ENCODE measurements at places on chromosomes 2 and 18. TPM values are rescaled to one million over a fixed set of nuclear protein-coding genes. Genes with fewer than 3 reads are reported as not detected.
A peak's percentile ranks its signal among the peaks of the same experiment; 100 is the strongest.

DNA sequence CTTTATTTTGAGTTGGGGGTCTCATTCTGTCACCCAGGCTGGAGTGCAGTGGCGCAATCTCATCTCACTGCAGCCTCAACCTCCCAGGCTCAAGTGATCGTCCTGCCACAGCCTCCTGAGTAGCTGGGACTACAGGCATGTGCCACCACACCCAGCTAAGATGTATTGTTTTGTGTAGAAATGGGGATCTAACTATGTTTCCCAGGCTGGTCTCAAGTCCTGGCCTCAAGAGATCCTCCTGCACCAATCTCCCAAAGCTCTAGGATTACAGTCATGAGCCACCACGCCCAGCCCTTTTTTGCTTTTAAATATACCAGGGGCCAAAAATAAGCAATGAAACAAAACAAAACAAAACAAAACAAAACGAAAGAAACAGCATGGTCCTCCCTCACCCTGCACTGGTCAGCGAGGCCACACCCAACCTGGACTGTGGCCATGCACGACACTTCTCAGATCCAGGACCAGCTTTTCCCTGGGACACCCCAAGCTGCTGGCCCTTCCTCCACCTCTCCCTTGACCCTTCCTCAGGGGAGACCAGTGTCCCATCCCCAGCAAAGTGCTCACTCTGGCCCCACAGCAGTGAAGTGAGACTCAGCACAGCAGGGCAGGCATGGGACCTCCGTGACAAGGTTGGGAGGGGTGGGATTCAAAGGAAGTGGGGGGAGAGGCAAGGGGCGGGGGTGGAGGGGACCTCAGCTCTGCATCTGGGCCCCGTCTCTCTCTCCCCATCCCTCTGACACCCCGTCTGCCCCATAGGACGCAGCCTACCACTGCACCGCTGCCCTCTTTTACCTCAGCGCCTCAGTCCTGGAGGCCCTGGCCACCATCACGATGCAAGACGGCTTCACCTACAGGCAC is 23.5 kb downstream of the MAL start:
- DNase-seq = no peak

Gene DSEL
- 12.6 TPM for total RNA-seq

- no peak for DNase-seq
These were observed 105.3 kb downstream of the PARD3B start for GRCh38 chr2:204650611-204651010.

DNA sequence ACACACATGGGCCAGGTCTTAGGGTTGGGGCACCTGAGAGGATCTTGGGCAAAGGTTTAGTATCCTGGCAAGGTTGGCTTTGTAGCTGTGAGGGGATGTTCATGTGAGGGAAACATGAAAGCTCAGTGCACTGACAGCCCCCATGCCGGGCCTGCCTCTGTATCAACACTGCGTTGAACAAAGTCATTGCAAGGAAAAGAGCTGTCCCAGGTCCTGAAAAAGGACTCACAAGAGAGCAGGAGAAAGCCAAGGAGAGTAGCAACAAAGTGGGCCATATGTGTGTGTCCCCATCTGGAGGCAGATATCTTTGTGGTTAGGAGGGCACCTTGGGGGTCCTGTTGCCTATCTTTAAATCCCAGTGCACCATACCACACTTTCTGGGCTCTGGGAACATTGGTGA is 237.8 kb upstream of the THSD7B start:
- no peak for DNase-seq

- DNase-seq = no peak
These were observed 12.1 kb upstream of the C18orf32 start for GRCh38 chr18:49499046-49499637.

Gene MTCL1
- 11.0 TPM for total RNA-seq

Gene HAAO
- total RNA-seq = 3.1 TPM

GRCh38 chr2:88590998-88591613 is 36.2 kb downstream of the EIF2AK3 start:
- peak; percentile 19 for DNase-seq

- no peak for DNase-seq
These were observed 43.6 kb downstream of the PKP4 start for GRCh38 chr2:158500333-158500732.

- no peak for DNase-seq
These were observed 250.0 kb downstream of the SMAD2 start for GRCh38 chr18:47680488-47680887.

- no peak for DNase-seq
These were observed 2.5 kb downstream of the MPPE1 start for GRCh38 chr18:11905613-11906012.

- no peak for DNase-seq
These were observed 140.8 kb upstream of the ZEB2 start for GRCh38 chr2:144660518-144661316.

Gene CAPN14
- 0.14 TPM for total RNA-seq

DNA sequence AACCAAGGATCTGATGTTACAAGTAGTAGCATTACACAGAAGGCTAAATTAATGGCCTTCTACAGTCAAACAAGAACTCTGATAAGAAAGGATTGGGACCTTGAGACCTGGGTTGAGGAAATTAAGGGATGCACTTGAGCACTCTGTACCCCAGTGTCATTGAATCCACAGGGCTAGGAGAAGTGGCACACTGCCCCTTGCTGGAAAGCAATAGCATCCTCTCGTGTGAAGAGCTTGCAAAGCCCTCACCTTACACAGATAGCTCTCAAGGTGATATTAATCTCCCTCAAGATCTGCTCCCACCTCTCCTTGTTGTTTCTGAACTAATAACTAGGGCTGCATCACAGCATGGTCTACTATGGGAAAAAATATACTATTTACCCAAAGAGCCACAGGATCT is 26.5 kb upstream of the CHST9 start:
- DNase-seq = no peak

DNA sequence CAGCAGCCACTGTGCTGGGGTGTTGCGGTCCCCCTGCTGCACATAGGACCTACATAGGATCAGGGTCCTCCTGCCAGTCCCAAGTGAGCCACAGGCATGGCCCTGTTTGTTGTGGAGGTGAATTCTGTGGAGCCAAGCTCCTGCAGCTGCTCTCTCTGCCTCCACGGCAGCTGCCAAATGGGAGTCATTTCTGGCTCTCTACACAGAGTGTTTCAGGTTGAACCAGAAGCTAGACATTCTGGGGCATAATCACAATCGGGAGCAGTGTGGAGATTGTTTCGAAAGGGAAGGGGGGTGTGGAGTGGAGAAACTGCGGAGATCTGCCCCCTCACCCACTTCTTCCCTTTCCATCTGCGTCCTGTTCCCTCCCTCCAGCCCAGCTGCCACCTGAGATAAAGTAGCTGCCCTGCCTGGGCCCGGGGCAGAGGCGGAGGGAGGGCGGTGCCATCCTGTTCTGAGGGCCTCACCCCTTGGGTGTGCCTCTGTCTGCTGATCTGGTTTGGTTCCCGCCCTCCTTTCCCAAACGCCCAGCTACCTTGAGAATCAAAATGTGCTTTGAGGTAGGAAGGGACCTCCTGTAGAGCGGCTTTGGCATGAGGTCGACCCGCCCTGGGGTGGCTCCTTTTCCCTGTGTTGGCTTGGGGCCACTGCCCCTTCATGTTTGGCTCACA is 139.4 kb downstream of the WDSUB1 start:
- no peak for DNase-seq

DNA sequence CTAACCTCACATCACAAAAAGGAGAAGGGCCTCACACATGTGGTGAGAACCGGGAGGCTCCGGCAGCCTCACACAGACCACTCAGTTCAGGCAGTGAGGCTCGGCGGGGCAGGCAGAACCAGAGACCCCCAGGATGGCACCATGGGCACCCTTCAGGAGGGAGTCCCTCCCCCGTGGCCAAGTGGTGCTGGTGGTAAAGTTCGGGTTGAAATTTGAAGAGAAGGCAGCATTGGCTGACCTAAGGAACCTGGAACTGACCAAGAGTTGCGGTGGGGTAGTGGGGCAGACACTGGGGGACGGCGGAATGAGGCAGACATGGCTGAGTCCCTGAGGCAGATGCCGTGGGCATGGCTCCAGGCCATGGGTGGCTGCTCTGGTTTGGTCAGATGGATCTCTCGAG is 239.3 kb upstream of the MYT1L start:
- DNase-seq = no peak

DNA sequence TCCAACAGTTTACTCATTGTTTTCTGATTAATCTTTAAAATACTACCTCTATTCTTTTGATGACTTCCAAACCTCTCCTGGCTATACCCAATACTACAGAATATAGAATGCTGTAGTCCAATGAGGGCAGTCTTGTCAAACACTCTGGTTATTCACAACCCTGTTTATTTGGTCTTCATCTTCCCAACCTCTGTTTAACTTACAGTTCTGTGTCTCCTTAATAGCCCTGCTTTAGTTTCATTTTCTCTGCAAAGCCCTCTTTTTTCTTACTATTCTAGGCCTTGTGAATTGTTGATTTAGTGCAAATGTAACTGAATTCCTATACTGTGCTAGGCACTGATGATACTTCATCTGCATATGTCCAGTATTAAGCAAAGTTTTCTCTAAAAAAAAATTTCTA is 40.0 kb downstream of the ACVR2A start:
- no peak for DNase-seq

Gene SALL3
- total RNA-seq = 0.28 TPM

Gene REG3A
- not detected for total RNA-seq

Gene VSNL1
- 0.29 TPM for total RNA-seq

Gene ABCB11
- not detected for total RNA-seq

- DNase-seq = no peak
These were observed 16.0 kb upstream of the SERPINB3 start for GRCh38 chr18:63677500-63678225.

DNA sequence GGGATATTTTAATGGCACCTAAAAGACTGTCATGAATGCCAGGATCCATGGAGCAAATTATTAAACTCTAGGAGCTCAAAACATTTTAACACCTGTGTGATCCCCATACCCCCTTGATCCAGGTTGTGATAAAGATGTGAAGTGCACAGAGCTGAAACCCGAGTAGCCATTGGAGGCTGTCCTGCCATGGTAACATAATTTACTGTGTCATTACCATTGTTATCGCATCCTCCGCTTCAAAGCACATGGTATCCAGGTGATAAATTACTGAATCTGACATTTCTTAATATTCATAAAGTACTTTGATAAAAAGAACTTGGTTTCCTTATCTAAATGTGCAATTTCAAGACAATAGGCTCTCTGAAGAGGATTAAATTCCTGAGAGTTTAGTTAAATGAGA is 109.3 kb downstream of the CHST9 start:
- DNase-seq = no peak

Data from uterus (tissue), 4 donors.